GM12891 (cell line): ENCODE measurements at places on chromosomes 2 and 18.

DNA sequence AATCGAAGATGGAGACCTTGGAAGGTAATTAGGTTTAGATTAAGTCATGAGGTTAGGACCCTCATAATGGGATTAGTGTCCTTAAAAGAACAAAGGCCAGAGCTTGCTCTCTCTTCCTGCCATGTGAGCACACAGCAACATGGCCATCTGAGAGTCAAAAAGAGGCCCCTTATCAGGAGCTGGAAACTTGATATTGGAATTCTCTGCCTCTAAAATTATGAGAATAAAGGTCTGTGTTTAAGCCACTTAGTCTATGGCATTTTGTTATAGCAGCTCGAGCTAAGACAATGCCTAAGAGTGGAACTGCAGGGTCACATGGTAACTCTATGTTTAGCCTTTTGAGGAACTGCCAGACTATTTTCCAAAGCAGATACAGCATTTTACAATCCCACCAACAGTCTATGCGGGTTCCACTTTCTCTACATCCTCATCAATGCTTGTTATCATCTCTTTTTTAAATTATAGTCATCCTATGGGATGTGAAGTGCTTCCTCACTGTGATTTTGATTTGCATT is 42.4 kb downstream of the THADA start:
- DNase-seq = no peak

- no peak for DNase-seq
Observed at GRCh38 chr2:66034467-66034866, 400.5 kb upstream of the MEIS1 start.

- DNase-seq = no peak
Observed at GRCh38 chr2:129059476-129059875, 740.8 kb upstream of the HS6ST1 start.

GRCh38 chr2:55856936-55857335 is 66.6 kb downstream of the EFEMP1 start:
- no peak for DNase-seq

DNA sequence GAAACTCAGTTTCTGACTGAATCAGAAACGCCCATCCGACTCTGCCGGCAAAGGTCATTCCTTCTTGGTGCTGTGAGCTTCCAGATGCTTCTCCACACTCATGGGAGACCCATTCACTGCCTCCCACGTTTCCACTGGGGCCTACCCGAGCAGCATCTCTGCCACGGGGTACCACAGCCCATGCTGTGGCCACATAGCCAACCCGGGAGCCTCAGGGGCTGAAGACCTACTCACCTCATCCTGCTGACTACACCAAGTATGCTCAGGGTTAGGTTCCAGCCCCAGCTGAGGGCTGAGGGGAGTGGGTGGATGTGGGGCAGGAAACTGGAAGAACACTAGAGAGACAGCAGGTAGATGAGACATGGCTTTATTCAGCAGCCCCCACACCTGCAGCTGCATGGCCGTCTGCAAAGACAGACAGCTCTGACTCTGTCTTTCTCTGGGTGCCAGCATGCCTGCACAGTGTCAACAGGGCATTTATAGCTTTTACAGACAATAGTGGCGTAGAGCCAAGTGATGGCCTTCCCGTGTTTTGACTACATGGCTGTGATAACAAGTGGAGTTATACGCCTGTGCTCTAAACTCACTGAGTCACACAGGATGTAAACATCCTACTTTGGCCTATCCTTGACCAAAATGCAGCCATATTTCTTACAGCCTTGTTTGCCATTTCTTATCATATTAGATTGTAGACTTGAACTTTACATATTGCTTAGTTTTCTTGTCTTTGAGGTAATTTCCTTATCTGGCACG is 16.5 kb upstream of the KLHL23 start:
- DNase-seq = no peak

DNA sequence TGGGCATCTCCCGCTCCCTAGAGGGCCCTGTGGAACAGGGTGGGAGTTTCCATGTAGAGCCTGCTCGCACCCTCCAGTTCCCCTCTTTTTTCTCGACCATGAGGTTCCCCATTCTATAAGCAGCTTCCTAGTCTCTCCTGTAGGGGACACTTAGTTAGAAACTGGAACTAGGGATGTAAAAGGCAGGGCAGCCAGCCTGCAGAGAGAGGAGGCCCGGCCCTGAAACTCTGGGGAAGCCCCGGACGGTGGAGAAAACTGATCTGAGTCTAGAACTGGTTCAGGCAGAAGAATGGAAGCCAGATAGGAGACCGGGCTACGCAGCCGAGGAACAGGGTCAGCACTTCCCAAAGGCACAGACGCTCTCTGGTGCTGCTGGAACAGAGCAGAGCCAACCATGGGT is 51.6 kb upstream of the ATG16L1 start:
- no peak for DNase-seq

- peak; percentile 11 for DNase-seq
Observed at GRCh38 chr2:227848586-227848985, 22.8 kb upstream of the DAW1 start.

GRCh38 chr2:202039278-202040078 is 5.8 kb downstream of the FZD7 start:
- DNase-seq = no peak

- no peak for DNase-seq
Observed at GRCh38 chr2:19320813-19321212, 37.6 kb downstream of the OSR1 start.

GRCh38 chr2:121049131-121049530 is 235.9 kb downstream of the TFCP2L1 start:
- no peak for DNase-seq

DNA sequence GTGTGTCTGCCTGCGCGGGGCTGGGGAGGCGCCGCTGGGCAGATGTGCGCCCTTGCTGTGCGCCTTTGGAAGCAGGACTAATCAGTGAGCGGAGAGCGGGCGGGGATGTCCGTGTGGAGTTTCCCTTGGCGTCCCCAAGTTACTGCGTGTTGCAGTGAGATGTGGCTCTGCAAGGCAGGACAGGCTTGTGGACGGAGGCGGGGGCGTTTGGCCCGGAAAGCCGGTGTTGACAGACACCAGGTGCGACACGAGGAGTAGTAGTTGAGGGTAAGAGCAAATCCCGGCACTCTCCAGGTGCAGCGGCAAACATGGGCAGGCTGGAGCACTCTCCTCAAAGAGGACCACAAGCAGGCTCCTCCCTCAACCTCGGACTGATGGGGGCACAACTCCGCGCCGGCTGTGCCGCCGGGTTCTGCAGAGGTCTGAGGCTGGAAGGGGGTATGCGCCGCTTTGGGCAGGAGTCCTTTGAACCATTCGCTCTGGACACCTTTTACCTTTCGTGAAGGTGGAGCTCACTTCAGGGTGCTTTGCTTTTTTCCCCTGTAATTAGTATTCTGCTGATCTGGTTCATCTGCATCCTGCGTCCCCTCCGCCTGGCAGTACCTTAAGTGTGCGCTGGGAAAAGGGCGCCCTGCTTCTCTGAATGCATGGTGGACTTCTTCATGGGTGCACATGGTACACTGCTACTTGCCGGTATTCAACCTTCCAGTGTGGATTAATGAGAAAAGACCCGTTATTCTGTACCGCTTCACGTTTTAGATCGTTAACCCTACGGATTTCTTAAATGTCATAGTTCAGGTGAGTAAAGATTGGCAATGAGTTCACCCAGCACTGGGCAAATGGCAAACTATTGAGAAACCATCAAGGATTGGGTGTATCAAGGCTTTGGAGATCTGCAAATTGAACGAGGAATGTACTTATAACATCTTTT is 608 bp downstream of the CDH7 start:
- DNase-seq = no peak

- DNase-seq = no peak
Observed at GRCh38 chr2:61950571-61951315, 45.3 kb downstream of the COMMD1 start.

DNA sequence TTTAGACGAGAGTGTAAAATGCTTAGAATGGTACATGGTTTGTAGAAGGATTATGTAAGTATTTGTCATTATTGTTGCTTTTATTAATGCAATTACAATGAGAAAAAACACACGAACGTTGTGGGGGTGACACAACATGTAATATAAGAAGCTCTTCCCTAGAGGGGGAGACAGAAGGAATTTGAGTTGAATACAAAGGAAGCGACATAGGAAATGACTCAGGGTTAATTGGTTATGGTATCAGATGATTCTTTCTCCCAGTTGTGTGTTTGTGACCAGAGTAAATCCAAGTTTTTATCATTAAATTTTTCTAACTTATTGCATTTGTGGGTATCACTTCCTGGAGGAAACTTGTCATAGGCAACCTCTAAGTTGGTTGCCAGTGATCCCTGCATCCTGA is 625.6 kb upstream of the CDH2 start:
- no peak for DNase-seq

- no peak for DNase-seq
Observed at GRCh38 chr2:98790221-98790620, 59.3 kb upstream of the MGAT4A start.

DNA sequence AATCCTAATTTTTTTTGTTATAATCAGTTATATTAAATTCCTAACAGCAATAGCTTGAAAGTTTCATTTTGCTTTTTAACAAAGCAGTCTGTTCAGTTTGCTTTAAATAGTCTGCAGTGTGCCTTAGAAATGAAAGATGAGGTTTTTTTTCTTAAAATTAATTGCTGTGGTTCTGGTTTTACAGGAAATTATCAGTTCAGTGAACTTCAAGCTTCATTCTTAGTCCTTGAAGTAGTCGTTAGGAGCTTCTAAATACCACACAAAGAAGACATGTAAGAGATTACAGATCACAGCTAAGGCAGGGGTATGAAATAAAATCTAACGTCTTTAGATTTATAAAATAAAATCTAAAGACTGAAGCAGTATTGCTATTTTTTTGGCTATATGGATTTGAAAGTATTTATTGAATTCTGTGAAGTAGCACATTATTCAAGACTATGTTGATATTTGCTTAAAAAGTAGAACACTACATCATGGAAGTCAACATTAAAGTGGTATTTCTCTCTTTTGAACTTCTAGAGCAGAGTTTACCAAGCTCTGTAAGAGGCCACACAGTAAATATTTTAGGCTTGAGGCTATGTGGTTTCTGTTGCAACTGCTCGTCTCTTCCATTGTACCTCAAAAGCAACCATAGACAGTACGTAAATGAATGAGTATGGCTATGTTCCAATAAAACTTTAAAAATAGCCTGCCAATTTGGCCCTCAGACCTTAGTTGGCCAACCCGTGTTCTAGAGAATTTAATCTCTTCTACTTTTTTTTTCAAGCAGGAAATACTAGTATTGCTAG is 81.5 kb upstream of the STON1 start:
- no peak for DNase-seq

DNA sequence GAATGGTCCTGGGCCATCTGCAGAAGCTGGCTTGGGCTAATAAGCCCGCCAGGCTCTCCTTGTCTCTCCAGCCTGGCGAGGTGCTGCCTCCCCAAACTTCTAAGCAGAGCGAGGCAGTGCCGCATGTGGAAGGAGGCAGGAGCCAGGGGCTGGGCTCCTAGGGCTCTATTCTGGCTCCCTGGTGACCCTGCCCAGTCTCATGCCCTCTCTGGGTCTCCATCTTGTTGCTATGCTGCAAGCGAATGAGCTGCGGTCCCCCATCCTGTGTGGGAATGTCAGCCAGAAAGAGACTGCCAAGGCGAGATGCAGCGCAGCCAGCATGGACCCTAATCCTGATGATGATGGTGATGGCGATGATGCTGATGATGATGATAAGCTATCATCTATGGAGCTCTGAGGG is 48.7 kb downstream of the TNS1 start:
- no peak for DNase-seq

- no peak for DNase-seq
Observed at GRCh38 chr2:70987386-70987785, 7.3 kb downstream of the TEX261 start.

GRCh38 chr2:44680424-44680971 is 261.0 kb upstream of the SIX3 start:
- DNase-seq = no peak

DNA sequence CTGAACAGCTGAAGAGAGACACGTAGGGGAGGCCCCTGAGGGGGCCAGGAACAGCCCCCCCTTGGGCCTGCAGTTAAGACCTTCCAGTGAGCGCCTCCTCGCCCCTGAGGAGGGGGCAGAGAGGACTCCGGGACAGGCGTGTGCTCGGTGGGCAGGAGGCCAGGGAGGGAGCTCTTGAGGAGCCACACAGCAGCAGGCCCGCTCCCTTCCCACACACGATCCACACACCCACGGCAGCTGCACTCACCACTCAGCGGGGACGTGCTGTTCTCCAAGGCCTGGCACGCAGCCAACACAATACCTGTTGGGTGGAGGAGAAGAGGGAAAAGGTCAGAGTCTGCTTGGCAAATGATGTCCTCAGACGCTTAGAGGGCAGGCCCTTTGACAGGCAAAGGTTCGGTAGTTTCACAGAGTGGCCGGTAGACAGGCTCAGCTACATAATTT is 39.0 kb downstream of the TGFA start:
- DNase-seq = no peak

GRCh38 chr2:111705711-111706336 is 178.2 kb downstream of the ANAPC1 start:
- peak; percentile 35 for DNase-seq

GRCh38 chr18:12543697-12544096 is 114.2 kb downstream of the SPIRE1 start:
- DNase-seq = no peak

- DNase-seq = no peak
Observed at GRCh38 chr2:211349031-211349430, 792.6 kb downstream of the CPS1 start.

DNA sequence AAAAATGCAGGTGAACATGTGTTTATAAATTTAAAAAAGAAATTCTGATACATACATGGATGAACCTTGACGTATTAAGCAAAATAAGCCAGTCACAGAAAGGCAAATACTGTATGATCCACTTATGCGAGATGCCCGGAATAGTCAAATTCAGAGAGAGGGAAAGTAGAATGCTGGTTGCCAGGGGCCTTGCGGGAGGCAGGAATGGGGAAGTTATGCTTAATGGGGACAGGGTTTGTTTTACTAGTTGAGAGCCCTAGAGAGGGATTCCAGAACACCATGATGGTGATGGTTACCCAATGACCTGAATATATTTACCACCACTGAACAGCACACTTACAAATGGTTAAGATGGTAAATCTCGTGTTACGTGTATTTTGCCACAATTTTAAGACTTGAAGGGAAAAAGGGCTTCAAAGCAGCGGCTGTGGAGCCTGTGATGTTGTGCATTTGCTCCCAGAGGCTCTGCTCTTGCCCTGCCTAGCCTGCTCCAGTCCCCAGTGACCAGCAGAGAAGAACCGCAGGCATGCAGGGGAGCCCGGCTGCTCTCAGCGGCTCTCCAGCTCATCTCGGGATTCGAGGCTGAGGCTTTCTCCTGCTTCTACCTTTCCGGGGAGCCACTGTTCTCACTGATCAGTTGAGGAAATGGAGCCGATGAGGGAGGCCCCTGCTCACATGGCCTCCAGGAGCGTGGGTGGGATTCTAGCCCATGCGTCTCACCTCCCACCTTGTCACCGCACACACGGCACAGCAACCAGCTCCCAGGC is 51.7 kb upstream of the TFCP2L1 start:
- no peak for DNase-seq

DNA sequence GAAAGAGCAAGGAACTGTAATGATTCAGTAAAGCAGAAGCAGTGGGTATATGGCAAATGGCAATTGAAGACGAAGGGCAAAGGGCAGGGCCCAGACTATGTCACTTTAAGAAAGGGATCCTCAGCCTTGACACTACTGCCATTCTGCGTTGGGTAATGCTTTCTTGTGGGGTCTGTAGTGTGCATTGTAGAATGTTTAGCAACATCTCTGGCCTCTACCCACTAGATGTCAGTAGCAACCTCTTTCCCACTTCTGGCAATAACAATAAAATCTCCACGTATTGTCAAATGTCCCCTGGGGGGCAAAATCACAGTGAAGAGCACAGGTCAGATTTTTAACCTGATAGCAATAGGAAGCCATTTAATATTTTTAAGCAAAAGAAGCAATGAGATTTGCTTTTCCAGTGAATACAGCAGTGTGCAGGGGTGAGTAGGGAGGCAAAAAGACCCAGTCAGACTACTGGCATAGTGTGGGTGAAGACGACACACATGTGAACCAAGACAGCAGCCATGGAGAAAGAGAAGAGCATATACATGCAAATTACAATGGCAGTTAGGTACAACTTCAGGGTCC is 209.5 kb downstream of the DYM start:
- no peak for DNase-seq
